IMR-90 (cell line): ENCODE measurements at places on chromosomes 4 and X. TPM values are rescaled to one million over a fixed set of nuclear protein-coding genes. Genes with fewer than 3 reads are reported as not detected.
A peak's percentile ranks its signal among the peaks of the same experiment; 100 is the strongest.

Gene MRPS18C
- total RNA-seq = 8.6 and 23.9 TPM in 2 replicates

Gene GAGE12H
- total RNA-seq = not detected in 2 replicates

- DNase-seq = no peak
These were observed 8.4 kb downstream of the ANK2 start for GRCh38 chr4:113057891-113058290.

DNA sequence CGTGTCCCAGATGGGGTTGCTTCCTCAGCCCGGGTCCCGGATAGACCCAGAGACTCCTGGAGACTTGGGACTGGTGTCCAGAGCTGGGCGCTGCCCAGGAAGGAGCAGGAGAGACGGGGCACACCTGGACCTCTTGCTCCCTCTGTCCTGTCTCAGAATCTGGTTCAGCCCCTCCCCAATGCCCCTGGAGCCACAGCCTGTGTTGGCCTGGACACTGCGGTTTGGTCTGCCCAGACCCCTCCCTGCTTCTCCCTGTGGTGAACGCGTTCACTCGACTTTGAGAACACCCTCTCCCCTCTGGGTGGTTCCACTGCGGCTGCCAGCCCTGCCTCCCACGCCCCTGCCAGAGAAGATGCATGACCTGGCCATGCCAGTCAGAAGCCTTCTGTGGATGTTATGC is 111.1 kb downstream of the HMX1 start:
- no peak for DNase-seq

DNA sequence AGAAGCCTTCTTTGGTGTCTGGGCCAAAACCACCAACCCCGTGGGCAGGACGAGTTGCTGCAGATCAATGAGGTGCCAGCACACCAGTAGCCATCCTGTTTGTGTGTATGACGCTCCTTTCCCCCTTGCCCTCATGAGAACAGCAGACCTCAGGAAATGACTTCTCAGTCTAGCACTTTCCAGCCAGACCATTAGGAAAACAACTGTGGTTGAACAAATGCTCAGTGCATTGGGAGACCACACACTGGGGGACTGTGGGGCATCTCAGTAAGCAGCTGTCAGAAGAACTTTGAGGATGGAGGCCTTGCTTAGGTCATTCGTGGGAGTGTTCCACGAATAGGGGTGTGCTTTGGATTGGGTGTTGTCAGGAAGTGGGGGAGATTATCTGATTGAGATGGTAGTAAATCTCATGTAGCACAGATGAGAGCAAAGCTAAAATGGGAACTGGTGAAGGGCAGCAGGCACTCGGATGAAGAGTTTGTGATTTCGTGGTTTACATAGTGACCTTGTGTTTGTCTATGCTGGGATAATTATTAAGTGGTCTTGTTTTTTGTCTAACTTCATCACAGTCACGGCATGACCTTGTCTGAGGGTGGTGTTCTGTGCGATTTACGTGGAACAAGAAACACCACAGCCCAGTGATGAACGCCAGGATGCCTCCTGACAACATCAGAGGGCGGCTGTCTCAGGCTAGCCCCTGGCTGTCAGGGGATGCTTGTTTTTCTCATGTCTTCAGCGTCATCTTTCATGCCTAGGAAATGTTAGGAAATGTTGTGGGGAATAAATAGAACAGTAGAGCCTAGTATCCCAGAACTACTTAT is 70.1 kb downstream of the USP46 start:
- DNase-seq = peak; percentile 97

GRCh38 chrX:2486476-2487133 is 14.2 kb downstream of the DHRSX start:
- DNase-seq = no peak

- peak; percentile 76 for DNase-seq
These were observed 8.2 kb downstream of the FANCB start for GRCh38 chrX:14864631-14865030.

- DNase-seq = no peak
These were observed 185.2 kb upstream of the GPC4 start for GRCh38 chrX:133600536-133600935.

Gene AMOT
- total RNA-seq = 5.3 and 9.1 TPM in 2 replicates

DNA sequence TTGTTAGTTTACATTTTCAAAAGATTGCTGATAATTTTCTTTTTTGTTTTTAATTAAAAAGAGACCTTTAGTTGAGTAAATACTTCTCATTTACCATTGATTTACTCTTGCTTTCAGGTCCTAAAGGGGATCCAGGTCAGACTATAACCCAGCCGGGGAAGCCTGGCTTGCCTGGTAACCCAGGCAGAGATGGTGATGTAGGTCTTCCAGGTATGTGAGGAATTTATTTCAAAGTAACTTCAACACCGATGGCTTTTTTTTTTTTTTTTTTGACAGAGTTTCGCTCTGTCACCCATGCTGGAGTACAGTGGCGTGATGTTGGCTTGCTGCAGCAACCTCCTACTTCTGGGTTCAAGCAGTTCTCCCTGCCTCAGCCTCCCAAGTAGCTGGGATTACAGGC is 135.1 kb downstream of the IRS4 start:
- no peak for DNase-seq

DNA sequence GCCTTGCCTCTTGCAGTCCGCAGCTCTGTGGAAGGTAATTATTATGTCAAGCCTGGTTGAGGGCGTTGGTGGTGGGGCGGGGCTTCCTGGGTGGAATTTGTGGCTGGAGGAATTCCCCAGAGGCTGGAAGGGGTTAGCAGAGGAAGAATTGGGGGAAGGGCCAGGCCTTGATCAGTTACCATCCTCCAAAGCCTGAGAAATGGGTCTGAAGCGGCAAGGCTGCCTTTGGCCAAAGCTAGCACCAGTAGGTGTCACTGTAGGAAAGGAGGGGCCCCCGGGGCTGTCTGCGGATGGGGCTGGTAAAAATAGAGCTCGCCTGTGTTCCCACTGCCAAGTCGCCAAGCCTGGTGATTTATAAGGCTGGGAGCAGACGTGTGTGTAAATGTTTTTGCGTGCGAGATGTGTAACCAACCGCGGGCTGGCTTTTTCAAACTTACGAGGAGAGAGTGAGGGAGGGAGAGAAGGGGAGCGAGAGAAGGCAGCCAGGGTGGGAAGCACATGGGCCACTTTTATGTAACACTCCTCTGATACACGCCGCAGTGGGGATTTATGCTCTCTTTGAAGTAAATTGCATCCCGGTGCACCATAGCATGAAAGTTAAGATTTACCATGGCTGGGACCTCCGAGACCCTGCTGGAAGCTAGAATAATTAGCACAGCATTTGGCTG is 367.0 kb downstream of the BCOR start:
- peak; percentile 88 for DNase-seq

DNA sequence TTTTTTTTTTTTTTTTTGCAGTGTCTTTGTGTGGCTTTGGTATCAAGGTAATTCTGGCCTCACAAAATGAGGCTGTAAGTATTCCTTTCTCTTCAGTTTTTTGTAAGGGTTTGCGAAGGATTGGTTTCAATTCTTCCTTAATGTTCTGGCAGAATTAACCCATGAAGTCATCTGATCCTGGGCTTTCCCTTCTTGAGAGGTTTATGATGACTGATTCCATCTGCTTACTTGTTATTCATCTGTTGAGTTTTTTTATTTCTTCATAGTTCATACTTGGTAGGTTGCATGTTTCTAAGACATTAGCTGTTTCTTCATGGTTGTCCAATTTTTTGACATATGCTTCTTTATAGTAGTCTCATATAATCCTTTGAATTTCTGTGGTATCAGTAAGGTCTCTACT is 181.4 kb upstream of the PDE5A start:
- DNase-seq = peak; percentile 50

- DNase-seq = no peak
These were observed 613 bp upstream of the TMEM47 start for GRCh38 chrX:34657726-34658070.

DNA sequence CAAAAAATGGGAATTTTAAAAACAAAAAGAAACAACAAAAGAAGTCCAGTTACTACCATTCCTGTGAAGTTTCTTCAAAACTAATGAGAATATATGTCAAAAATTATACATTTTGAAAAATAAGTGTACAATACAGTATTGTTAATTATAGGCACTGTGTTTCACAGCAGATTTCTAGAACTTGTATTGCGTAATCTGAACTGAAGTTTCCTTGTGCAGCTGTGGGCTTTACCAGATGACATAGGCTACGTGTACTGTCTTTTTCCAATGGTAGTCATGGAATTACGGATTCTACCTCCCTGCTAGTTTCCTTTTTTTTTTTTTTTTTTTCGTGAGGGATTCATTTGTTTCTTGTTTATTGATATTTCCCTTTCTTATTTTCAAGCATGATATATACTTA is 113.8 kb upstream of the GABRA2 start:
- DNase-seq = no peak

Gene RHOXF2B
- not detected in 2 replicates for total RNA-seq

- DNase-seq = peak; percentile 54
These were observed 6.2 kb downstream of the LINC00632 start for GRCh38 chrX:140715787-140716186.

DNA sequence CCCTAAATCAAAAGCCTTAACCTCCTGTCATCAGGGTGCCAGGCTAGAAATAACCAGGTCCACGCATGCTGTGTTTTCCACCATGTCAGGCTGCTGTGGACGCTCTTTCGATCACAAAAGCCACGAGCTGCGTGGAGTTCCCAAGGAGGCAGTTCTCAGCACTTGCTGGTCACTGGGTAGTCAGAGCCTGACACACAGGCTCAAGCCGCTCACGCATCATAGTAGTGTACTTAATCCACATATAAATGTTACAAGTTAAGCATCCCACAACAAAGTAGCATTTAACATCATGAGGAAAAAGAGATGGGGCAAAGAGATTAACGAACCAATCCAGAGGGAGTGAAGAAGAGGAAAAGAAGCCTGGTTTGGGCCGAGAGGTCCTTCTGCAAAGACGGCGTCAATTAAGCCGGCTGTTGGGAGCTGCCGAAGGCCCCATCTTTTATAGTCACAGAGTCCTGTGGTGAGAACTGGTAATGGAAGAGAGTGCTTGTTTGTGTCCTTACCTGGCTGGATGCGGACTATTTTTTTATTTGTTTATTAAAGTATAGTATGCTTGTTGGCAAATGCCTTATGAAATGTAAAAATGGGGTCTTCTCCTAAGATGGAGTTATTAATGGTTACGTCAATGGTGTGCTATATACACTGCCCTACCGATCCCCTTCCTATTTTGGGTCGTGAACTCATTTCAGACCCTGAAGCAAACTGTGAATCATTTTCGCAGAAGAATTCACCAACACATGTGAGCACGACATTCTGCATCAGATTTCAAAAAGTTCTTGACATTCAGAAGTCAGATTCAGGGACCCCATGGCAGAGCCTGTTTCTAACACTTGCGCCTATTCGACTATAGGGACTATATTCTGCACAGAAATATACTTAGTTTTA is 675 bp downstream of the PRIMPOL start:
- DNase-seq = peak; percentile 65

GRCh38 chr4:5409237-5409636 is 299.1 kb downstream of the EVC2 start:
- peak; percentile 31 for DNase-seq

Gene NMU
- not detected in 2 replicates for total RNA-seq

Gene P2RY10
- total RNA-seq = not detected in 2 replicates

Gene NDNF
- under 0.01 TPM in 1 of 2 replicates, not detected in the other for total RNA-seq

GRCh38 chr4:65546882-65547416 is 123.3 kb downstream of the EPHA5 start:
- DNase-seq = no peak

DNA sequence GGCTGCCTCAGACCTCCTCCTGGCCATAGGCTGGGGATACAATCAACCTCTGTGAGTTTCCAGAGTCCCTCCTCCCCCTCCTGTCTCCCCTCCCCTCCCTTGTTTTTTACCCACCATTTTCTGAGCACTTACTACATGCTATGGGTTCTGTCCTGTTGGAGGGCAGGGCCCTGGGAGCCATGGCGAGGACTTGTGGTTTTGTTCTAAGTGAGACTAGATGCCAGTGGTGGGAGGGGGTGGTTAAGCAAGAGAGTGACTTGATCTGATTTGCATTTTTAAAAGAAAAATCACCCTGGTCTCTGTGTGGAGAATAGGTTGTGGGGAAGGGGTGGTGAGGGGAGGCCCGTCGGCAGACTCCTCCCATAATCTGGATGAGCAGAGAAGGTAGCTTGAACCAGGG is 39.5 kb downstream of the EFNB1 start:
- no peak for DNase-seq
